Dorsolateral prefrontal cortex (tissue), 122 donors: ENCODE measurements at places on chromosomes 4 and X. TPM values are rescaled to one million over a fixed set of nuclear protein-coding genes. Genes with fewer than 3 reads are reported as not detected.

Gene YY2
- total RNA-seq: 1.5 TPM

Gene ABCB7
- total RNA-seq: 16.8 TPM

Gene ENOX2
- total RNA-seq: 8.6 TPM

Gene NAAA
- 17.3 TPM for total RNA-seq

DNA sequence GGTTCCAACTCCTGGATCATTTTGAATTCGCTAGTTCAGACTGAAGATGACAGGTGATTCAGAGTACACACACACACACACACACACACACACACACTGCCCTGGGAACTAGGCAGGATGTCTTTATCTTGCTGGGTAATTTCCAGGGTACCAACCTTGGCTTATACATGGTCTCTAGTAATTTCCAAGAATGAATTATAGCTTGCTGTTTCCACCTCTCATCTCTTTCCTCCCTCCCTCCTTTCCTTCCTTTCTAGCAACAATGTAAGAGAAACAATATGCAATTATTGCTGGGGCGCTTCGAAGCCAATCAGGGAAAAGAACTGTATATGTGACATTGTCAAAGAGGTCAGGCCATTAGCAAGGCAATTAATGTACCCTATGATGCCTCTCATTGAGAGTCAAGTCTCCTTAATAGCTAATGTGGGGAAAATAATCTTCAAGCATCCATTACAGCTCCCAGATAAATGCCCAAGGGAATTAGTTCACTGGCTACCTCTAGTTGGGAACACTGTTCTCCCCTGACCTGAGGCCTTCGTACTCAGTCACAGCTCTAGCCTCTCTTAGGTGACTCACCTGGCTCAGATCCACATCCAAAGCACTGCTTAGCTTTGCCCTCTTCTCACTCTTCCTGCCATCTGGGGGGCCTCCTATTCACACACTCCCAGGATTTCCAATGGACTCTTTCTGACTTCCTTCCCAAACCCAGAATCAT is 311.5 kb downstream of the PPP1R2C start:
- no peak for DNase-seq

GRCh38 chr4:23877758-23878229 is 12.1 kb downstream of the PPARGC1A start:
- no peak for DNase-seq

GRCh38 chr4:10575414-10575813 is 109.2 kb downstream of the CLNK start:
- DNase-seq: no peak

- no peak for DNase-seq
Measured at GRCh38 chr4:109214622-109215301, 87.7 kb downstream of the COL25A1 start.

- no peak for DNase-seq
Measured at GRCh38 chrX:116490104-116490503, 27.3 kb upstream of the CT83 start.
